ENCODE measurements at places on chromosomes 4 and X.

GRCh38 chrX:8196776-8197175 is 25.7 kb upstream of the VCX2 start:
- no peak for DNase-seq

- DNase-seq, result no peak
These were observed 159.6 kb downstream of the PTTG2 start for GRCh38 chr4:38119668-38120385.

- DNase-seq, result no peak
These were observed 81.4 kb downstream of the FBXW7 start for GRCh38 chr4:152454398-152455011.

- DNase-seq, result no peak
These were observed 5.8 kb downstream of the ABLIM2 start for GRCh38 chr4:8152865-8153257.

- DNase-seq, result peak; percentile 53
These were observed at the start of gene TLR10 for GRCh38 chr4:38782452-38783108. TSS of gene TLR10 (minus strand) at chr4:38782990. CDS start at chr4:38775590, 7,400 bp downstream.

DNA sequence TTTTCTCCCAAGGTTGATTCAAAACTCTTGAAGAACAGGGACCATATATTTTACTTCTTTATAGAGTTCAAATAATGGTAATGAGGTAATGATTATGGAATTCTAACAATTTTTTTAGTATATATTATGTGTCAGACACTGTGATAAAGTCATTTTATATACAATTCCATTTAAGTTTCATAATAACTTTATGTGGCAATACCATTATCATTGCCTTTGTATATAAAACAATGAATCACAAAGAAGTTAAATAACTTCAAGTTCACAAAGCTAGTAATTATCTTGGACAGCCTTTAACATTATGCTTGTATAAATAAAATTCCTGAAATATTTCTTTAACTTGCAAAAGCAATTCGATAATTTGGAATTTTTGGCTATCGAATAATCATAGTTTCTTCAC is 20.6 kb downstream of the MAGEC1 start:
- no peak for DNase-seq

DNA sequence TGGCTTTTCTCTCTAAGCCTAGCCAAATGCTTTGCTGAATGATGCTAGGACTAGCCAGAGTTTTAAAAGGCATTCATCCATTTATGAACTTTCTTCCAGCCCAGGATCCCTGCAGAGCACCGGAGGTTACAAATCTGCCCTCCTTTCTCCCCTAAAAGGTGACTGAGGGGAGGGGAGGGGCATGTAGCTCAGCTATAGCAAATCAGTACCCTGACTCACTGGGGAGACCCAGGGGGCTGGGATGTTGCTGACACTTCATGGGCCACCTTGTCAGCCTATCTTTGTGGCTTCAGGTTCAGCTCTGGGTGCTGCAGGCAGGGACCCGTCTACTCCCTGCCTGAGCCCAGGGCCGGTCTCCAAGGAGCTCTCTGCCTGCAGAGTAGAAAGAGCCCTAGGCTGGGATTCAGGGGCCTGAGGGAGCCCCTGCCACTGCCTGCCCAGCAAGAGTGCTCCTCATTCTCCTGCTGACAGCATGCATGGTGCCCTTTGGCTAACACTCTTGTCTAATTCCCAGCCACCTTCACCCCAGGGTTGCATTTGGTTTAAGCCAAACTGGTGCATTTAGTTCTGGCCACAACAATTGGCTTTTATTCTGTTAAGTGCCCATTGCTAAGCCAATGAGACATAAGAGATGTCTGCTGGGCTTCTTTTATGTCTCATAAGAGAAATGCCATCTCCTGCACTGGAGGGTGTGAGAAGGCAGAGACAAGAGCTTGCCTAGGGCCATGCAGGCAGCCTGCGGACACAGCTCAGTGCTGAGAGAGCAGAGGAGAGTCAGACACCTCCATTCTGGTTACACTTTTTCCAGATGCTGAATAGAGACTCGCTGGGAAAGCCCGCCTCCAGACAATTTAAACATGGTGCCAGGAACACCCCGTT is 11.9 kb upstream of the UBA6 start:
- no peak for DNase-seq

GRCh38 chr4:126772662-126773061 is 860.1 kb upstream of the INTU start:
- DNase-seq, result no peak

- no peak for DNase-seq
These were observed 48.4 kb upstream of the SPANXN4 start for GRCh38 chrX:142977128-142977914.

DNA sequence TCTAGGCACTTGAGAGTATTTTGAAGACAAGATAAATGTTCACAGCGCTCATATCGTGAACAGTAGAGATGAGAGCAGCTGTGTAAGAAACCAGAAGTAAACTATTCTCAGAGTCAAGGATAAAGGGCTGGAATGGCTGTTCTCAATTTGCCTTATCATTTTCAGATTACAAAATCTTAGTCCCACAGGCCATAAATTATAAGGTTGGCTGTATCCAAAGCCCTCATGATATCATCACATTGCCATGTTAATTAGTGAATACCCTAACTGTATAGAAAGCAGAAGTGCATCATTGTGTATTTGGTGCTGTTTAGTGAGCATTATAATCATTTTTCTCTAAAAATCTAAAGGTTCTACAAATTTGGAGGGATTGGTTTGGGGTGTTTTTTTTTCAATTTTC is 168.9 kb upstream of the EDNRA start:
- DNase-seq, result no peak

- DNase-seq, result no peak
These were observed 50.4 kb upstream of the SCRG1 start for GRCh38 chr4:173449380-173449717.

DNA sequence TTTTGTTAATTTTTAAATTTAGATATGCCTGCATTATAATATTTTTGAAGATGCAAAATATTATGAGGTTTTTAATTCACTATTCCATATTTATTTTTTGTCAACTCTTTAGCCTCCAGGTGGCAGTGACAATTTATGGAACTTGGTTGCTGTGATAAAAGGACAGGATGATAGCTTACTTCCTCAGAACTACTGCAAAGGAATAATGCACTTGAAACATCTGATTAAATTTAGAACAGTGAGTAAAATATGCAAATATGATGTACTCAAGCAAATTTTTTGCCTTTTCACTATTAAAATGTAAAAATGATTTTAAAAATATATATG is 45.1 kb downstream of the SPATA4 start:
- DNase-seq, result no peak

DNA sequence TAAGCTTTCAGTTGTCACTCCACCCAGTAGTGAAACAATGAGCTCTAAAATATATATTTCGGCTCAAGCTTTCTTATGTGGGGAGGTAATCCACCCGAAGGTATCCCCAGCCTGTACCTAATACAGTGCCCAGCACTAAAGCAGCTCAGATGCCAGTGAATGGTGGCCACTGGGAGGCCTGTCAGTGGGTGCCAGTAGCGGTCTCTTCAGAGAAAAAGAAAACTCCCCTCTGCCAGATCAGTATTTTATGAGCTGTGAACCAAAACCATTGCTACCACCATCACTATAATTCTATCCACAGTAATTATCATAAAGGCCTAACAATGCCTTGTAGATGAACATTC is 835 bp upstream of the NFKB1 start:
- peak; percentile 54 for DNase-seq

DNA sequence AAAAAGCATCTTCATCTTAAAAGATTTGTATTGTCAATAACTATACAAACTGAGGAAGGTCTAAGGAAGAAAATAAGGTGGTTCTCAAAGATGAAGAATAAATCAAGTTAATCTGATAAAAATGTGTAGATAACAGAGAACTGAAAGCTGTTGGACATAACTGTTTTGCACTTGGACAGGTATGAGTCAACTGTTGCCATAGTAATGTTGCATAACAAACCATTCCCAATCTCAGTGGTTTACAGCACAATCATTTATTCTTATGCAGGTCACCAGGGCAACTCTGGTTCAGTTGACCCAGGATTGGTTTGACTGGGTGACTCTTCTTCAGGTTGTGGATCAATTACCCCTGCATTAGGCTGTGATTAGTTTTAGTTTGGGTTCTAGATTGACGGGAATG is 2197.7 kb downstream of the ARAP2 start:
- no peak for DNase-seq

DNA sequence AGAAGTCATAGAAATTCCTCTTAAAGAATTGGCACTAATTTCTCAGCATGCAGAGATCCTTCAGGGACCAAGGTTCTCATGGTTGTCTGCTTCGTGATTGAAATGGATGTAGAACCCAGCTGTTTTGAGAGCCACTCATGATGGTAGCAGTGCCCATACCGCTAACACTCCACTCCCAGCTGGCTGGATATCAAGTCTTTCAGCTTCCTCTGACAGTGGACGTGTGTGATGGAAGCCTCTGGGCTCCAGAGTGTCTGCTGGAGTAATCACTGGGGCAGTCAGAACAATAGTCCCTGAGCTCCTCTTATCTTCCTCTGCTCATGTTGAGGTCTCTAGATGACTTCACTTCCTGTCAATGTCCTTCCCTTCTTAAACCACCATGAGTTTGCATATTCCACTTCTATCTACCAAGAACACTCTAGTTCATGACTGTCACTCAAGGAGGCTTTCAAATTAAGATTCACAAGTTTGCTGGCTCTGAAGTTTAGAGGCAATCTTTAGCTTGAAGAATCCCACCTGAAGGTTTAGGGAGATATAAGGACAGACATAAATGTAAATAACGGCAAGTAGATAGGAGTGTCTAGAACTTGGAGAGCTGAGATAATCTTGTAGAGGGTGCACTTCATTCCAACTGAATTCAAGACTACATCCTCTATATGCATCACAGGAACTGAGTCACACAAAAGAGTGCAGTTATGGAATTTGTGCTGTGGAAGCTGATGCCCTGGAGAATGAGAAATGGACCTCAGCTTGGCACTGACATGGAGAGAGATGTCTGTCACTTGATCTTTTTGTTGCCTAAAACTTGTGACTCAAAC is 64.5 kb upstream of the WDR1 start:
- DNase-seq, result no peak

DNA sequence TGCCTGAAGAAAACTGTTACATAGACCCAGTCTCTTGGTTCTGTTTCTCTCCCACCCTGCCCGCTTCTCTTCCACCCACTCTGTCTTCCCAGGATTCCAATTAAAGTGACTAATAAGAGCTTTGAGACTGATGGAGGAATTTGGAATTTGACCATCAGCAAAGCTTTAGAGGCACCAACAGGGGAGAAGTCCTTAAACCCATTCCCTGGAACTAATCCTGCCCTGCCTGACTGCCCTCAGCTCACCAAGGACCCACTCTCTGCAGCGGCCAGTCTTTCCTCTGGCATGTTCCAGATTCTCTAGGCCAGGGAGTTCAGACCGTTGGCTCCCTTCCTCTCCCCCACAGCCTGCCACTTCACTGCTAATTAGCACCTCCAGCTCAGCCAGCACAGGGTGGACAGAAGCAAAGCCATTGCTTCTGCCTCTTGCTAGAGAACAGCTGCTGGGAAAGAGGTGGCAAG is 23.9 kb downstream of the SCD5 start:
- no peak for DNase-seq

- DNase-seq, result no peak
These were observed 56.8 kb upstream of the ALG13 start for GRCh38 chrX:111624169-111624568.

Data from NCI-H1092 (cell line).